ENCODE measurements at places on chromosomes 16 and 17. TPM values are rescaled to one million over a fixed set of nuclear protein-coding genes. Genes with fewer than 3 reads are reported as not detected.
A peak's percentile ranks its signal among the peaks of the same experiment; 100 is the strongest.

DNA sequence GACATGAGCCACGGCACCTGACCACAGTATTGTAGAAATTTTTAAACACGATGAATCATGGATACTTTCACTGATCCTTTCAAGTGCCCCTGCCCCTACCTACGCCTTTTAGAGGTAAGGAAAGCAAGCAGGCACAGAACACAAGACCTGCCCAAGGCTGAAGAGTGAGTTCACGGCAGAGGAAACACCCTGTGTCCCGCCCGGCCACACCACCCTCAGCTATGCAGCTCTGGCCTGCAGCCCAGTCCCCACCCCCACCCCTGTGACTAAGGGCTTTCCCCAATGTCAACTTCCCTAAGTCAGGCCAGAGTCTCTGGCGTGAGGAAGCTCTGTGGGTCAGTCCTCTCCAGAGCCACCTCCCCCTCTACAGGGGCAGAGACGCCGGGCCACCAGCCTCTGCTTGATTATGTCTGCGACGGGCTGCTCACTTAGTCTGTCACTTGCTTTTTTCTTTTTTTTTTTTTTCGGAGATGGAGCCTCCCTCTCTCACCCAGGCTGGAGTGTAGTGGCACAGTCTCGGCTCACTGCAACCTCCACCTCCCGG is 8.4 kb downstream of the SLC16A5 start:
- peak; percentile 64 for DNase-seq

DNA sequence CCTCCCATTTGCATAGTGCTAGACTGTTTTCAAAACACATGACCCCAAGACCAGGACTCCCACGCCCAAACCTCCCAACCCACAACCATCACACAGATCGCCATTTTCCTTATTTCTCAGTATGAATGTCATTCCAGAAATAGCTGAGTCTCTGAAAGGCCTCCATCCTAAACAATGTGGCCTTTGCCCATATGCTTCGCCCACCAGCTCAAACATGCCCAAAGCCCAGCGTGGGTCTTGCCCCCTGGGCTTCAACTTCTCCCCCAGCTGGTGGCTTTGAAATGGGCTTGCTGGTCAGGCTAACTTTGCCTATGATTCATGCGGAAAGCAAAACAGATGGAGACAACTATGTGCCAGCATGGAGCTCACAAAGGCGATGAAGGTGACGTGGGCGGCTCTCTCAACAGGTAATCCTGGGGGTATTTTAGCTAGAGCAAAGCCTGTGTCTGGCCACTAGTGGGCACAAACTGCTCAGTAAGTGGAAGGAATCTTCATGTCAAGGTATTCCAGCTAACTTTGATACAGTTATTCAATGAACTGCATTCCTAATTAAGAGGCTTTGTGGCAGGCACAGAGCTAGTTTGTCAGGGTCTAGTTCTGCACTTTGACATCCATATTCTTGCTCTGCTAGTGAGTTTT is 17.1 kb downstream of the PMP22 start:
- no peak for DNase-seq

GRCh38 chr17:42832213-42832933 is 824 bp upstream of the PSME3 start:
- DNase-seq = no peak

Gene KRTAP1-5
- 6.0 TPM for total RNA-seq

- DNase-seq = no peak
These were observed 224.2 kb upstream of the WSCD1 start for GRCh38 chr17:5846001-5846400.

DNA sequence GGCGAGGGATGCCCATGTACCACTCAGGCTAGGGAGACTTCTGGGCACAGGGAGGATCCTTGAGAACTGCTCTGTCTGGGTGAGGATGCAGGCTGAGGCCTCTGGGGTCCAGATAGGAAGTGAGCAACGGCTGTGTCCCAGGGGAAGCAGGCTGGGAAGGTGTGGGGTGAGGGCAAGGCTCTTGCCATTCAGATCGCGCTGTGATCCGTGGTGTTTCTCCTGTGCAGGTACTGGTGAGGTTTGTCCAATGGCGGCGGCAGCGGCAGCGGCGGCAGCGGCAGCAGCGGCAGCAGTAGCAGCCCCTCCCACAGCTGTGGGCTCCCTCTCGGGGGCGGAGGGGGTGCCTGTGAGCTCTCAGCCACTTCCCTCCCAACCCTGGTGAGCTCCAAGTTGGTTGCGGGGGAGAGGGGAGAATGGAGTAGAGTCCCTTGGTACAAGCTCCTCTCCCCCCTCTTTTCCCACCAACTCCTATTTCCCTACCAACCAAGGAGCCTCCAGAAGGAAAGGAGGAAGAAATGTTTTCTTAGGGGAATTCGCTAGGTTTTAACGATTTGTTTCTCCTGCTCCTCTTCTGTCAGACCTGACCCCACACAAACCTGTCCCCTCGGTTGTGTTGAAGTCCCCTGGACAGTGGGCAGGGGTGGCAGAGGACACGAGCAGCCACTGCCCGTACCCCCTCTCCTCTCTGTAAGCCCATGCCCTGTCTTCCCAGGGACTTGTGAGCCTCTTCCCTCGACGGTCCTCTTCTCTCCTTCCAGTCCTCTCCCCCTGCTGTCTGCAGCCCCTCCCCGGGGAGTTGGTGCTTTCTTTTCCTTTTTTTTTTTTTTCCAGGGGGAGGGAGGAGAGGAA is 1.9 kb upstream of the PRRT2 start:
- DNase-seq = no peak

- peak; percentile 3 for DNase-seq
These were observed 132.3 kb downstream of the PCTP start for GRCh38 chr17:55883149-55883548.

GRCh38 chr16:53937161-53937880 is 233.4 kb downstream of the FTO start:
- DNase-seq = no peak

Gene MAPT
- total RNA-seq = not detected

GRCh38 chr17:14882131-14882530 is 383.0 kb downstream of the PMP22 start:
- DNase-seq = no peak

GRCh38 chr17:199806-200545 is 18.5 kb upstream of the DOC2B start:
- DNase-seq = no peak

Gene TRPV2
- 54.8 TPM for total RNA-seq

GRCh38 chr16:16971042-16971441 is 499.7 kb downstream of the XYLT1 start:
- no peak for DNase-seq

GRCh38 chr17:62064791-62065563 is at the start of gene MED13:
MED13 (minus strand) TSS chr17:62065278; CDS start chr17:62065205, 73 bp downstream.
- peak; percentile 39 for DNase-seq

DNA sequence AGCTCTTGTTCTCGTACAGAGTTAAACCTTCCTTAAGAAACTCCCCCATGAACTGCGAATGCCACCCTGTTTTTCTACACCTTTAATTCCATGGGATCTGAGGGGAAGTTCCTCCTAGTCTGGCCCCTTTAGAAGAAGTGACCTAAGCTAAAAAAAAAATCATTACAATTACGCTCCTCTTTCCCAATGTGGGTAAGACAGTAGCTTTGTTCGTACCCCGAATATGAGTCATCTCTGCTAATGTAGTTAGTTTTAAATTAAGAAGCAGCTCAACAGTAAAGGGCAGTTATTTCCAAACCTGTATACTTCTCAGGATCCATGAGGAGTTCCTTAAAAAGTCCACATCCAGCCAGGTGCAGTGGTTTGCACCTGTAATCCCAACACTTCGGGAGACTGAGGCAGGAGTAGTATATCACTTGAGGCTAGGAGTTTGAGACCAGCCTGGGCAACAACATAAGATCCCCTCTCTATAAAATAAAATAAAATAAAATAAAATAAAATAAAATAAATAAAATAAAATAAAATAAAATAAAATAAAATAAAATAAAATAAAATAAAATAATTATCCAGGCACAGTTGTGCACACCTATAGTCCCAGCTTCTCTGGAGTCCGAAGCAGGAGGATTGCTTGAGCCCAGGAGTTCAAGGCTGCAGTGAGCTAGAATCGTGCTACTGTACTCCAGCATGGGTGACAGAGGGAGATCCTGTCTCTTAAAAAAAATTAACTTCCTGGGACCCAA is 26.1 kb downstream of the RCVRN start:
- no peak for DNase-seq

Gene NTHL1
- total RNA-seq = 29.0 TPM
